ENCODE measurements at places on chromosomes 6 and 20.

DNA sequence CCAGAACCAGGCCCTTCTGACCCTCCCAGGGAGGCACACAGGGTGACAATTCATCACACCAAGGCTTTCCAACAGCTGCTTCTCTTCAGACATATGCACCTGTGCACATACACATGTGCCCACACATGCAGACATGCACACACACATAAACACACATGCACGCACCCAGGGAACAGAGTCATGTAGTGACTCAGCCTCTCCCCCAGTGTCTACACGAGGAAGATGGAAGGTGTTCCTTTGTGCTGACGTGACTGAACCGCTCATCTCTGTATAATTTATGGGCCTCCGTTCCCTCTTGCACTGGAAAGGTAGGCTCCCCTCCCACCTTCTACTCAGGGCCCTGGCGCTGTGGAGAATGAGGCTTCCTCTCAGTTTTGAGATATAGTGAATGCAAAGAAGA, 23.8 kb upstream of the PLEKHG1 start:
- no peak for DNase-seq

DNA sequence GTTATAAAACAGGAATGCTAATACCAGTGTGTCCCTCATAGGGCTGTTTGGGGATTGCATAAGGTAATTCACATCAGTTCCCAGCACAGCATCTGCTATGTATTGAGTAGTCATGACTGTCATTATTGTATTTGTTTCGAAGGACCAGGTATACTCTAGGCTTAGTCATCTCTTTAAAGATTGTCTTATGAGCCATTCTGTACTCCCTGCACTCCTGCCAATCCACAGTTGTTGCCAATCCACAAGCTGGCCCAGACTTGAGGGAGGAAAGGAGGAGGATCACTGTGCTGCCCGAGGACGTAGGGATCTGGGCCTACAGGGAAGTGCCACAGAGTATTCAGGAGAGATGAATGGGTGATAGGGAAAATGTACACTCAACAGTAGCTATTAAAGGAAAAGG, 113.0 kb upstream of the TIAM2 start:
- no peak for DNase-seq

- DNase-seq = no peak
Observed at GRCh38 chr6:28105245-28105639, 19.2 kb upstream of the ZSCAN16 start.

GRCh38 chr20:23349338-23350195, 1.0 kb upstream of the NXT1 start:
- no peak for DNase-seq

- DNase-seq = no peak
Observed at GRCh38 chr20:63103402-63104311, 96.9 kb upstream of the BHLHE23 start.

DNA sequence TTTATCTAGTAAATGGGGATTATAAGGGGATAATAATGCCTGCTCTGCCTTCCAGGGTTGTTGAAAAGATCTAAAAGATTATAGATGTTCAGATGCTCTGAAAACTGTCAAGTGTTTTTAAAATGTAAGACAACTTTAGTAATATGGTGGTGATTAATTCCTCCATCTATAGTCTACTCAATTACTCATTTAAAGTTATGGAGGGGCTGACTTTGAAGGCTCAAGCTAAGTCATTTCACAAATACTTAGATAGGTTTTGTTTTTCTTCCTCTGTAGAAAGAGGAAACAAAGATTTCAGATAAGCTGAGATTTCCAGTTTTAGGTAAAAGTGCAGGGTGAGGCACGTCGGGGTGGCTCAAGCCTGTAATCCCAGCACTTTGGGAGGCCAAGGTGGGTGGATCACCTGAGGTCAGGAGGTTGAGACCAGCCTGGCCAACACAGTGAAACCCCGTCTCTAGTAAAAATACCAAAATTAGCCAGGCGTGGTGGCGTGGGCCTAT, 50.5 kb upstream of the PIM1 start:
- no peak for DNase-seq

DNA sequence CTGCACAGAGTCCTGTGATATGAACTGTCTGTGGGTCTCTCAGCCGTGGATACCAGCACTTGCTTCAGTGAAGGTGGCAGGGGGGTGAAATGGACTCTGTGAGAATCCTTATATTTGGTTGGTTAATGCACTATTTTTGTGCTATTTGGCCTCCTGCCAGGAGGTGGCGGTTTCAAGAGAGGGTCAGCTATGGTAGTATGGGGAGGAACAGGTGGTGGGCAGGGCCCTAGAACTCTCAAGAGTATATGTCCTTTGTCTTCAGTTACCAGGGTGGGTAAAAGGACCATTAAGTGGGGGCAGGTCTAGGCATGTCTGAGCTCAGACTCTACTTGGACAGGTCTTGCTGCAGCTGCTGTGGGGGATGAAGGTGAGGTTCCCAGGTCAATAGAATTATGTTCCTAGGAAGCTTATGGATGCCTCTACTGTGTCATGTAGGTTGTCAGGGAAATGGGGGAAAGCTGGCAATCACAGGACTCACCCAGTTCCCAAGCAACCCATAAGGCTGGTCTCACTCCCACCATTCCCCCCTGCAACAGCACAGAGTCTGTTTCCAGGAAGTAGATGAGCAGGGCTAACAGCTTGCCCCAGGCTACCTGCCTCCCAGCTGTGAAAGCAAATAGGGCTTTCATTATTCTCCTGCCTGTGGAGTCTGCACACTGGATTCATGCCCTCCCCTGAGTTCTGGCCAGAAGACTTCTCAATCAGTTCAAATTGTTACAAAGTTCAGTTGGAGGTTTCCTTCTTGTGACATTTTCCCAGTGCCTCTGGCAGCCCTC, 56.8 kb upstream of the PHIP start:
- no peak for DNase-seq

DNA sequence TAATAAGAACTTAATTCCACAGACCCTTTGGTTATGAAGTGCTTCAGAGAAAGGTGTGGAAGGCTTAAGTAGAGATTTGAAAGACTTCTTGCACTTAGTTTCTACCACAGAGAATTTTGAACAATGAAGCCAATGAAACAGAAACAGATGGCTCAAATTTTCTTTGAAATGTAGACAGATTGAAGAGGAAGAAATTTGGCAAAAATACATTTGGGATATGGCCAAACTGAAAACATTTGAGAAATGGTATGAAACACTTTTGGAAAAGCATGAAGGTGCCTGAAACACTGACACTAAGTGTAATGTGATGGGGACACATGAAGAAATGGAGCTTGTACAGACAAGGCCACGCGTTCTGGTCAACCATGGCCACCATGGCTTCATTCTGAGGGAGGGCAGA, 272.4 kb upstream of the EXOC2 start:
- DNase-seq = no peak

- DNase-seq = peak; percentile 57
Observed at GRCh38 chr6:2196079-2196679, 49.2 kb downstream of the GMDS start.

DNA sequence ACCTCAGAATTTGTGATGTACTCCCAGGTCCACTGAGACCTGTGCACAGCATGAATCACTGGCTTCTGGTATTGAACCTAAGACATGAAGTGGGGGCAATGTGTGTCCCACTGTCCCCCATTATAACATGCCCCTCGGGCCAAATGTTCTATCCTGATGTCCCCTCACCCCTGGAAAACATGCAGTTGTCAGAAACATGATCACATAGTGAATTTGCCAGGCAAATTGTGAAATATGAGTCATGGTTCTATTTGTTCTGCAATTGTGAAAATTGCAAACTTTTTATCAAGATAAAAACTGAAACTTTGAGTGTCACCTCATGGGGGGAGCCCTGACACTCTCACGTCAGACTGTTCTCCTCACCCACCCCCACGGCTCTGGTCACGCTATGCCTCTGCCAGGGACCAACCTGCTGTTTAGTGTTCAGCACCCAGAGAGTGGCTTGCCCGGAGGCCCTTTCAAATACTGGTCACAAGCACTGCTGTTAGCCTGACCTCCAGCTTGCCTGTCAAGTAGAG, 305.3 kb downstream of the CLIC5 start:
- DNase-seq = peak; percentile 81

DNA sequence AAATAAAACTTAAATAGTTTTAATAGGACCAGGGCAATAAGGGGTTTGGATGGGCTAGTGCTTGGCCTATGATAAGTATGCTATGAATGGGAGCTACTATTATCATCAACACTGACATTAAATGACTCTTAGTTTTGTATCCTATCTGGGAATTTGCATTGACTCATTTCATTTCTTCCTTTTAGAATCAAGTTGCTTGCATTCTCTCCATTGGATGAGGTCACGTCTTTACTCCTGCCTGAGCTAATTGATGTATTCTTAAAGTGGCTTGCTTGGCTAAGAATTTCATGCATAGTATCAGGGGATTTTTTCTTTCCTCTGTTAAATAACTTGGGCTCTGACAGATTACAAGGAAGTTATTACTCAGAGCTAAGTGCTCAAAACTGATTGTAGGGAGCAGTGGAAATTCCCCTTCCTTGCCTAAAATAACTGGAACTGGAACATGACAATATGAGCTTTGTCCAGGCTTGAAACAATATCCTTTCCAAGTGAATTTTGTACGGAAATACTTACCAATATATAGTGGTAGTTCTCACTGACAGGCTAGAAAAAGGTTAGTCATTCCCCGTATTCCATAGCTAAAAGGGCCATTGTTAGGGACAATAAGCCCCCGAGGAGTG, 169.9 kb downstream of the BCAS1 start:
- peak; percentile 38 for DNase-seq
